ENCODE measurements at places on chromosomes 16 and 17.

DNA sequence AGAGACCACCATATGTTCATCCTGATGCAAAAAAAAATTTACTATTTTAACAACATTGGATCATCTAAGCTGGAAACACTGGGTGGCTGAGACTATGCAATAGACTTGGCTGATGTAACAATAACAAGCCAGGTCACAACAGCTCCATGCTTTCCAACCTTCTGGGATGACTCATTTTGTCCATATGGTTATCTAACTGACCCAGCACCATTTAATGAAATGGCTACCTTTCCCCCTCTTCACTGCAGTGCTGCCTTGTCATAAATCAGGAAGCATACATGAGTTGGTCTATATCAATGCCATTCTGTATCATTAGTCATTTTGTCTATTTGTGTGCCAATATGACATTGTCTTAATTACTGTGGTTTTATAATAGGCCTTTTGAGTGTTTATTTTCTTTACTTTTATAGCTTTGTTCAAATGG, 217.6 kb upstream of the KCNJ16 start:
- no peak for DNase-seq

DNA sequence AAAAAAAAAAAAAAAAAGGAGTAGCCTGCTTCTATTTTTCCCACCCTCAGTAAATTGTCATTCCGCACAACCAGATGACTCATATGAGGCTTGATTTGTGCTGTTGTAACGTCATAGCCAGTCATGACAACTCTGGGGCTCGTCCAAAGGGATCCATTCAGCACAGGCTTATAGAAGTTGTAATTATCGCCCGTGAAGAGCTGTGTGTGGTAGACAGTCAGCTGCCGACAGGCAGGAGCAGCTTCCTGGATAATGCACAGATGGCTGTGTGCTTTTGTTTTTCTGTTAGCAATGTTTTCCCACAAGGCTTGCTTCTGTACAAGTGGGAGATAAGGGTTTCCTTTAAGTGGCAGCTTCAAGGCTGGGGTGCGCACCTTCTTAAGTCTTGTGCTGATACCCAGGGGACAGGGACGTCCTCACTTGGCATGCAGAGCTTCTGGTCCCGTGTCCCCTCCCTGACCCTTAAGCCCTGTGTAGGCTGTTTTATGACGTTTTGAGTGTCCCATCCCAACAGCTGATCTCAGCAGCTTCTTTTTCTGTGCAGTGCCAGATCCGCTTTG, 26.0 kb downstream of the SNX29 start:
- no peak for DNase-seq

DNA sequence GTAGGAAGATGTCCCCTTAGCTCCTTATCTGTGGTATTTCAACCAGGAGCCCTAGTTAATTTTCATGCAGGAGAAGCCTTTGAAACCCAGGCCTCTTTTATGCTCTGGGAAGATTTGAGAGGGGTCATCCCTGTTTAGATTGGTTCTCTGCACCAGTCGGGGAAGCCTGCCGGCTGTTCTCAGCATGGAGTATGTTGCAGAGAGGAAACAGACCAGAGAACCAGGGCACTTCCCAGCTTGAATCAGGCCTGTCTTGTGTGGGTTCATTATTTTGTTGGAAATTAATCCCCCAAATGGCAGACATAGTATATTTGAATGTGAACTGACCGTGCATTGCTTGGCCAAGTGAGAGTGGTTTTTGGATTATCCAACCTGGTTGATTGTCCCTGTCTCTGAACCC, 1082.1 kb upstream of the RBFOX1 start:
- DNase-seq, result no peak

GRCh38 chr17:40022961-40023541, 7.8 kb downstream of the CSF3 start:
- DNase-seq, result no peak

- DNase-seq, result no peak
Observed at GRCh38 chr17:49471089-49471683, 23.9 kb upstream of the NGFR start.

DNA sequence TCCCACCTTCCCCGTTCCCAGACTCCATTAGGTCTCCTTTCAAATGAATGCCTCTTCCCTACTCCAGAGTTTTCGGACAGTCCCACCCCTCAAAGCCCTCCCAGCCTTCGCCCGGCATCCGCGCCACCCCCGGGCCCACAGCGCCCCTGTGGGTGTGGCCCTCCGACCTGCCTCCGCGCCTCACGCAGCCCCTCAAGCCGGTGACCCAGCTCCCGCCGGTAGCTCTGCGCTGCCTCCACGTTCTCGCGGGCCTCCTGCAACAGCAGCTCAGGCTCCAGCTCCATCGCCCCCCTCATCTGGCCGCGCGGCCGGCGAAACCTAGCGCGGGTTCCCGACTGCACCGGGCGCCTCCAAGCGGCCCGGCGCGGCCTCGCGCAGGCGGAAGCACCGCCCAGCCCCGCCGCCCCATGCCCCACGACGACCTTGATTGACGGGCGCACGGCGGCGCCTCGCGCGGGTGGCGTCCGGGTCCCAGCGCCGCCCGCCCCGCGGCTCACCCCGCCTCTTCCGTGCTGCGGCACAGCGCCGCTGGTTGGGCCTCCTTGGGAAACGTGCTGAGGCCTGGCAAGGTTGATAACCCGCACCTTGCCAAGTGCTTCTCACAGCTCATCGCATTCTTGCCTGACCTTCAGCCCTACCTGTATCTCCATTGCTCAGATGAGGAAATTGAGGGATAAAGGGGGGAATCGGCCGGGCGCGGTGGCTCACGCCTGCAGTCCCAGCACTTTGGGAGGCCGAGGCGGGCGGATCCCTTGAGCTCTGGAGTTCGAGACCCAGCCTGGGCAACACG, at the start of gene CRLF3:
Gene CRLF3, minus strand, starts transcription at position 337 of the 790 bp plus-strand sequence. Its CDS starts 41 bp downstream, at position 296.
- DNase-seq, result peak; percentile 96

- no peak for DNase-seq
Observed at GRCh38 chr17:33126086-33126485, 134.4 kb downstream of the SPACA3 start.

- DNase-seq, result peak; percentile 69
Observed at GRCh38 chr17:82320956-82321927, 3.8 kb upstream of the CD7 start.

GRCh38 chr17:27341041-27341471, 47.1 kb downstream of the WSB1 start:
- DNase-seq, result no peak

GRCh38 chr17:43453331-43453812, 30.4 kb upstream of the DHX8 start:
- peak; percentile 6 for DNase-seq

DNA sequence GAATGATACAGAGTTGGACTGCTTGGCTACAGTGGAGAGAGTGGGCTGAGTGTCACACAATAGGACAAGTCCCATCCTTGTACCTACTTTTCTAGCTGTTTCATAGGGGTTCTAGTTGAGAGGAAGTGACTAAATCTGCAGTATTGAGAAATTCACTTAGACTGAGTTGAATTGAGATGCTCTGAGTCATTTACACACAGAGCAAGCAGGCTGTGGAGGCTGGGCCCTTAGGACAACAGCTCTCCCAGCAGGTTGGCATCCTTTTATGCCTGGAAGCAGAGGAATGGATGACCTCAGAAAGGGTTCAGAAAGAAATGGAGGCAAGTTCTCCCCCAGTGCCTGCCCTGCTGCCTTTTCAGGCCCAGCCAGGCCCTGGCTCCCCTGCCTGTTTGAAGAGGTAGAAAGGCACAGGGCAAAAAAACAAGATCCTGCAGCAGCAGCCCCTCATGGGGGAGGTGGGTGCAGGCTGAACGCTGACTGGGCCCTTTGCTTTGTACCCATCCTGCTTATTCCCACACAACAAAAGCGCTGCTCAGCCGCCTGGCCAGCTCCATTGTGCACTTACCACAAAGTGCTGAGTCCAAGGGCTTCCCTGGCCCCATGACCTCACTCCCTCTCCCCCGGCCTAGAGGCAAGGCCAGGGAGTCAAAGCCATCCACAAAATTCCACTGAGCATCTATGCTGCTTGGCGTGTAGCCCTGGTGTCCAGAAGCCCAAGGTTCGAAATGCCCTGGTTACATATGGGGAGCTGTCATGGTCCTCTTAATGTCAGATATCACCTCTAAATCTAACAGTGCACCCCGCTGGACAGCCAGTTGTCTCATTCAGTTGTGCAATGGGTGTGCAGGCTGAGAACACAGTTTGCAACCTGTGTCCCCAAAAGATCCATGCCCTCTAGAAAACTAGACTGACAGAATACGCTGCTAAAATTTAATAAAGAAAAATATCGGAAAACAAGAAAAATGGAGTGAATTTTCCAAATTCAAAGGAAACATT, 5.4 kb upstream of the CRYBA1 start:
- DNase-seq, result peak; percentile 63

- DNase-seq, result no peak
Observed at GRCh38 chr16:66843191-66843590, 1.0 kb upstream of the CA7 start.

- DNase-seq, result no peak
Observed at GRCh38 chr17:9241774-9242496, 220.6 kb downstream of the NTN1 start.

GRCh38 chr17:76682296-76682695, 28.5 kb downstream of the MXRA7 start:
- DNase-seq, result no peak

- no peak for DNase-seq
Observed at GRCh38 chr17:73250851-73251640, 10.6 kb downstream of the CPSF4L start.

DNA sequence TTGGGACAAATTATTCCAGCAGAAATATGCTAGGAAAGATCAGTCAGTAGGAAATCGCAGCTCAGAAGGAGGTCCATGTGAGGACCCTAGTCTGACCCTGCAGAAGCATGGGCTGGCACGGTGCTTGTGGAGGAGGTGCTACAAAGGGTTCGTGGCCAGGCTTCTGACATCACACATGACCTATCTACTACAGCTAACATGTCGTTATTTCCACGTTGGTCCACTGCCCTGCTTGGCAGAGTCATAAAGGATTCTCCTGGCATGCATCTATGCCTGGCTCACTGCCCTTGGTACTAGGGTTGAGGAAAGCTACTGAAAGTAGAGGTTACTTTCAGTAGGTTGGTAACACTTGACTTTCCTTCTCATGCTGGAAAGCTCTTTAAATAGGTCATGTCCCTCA, 118.1 kb upstream of the SHISA6 start:
- DNase-seq, result no peak

DNA sequence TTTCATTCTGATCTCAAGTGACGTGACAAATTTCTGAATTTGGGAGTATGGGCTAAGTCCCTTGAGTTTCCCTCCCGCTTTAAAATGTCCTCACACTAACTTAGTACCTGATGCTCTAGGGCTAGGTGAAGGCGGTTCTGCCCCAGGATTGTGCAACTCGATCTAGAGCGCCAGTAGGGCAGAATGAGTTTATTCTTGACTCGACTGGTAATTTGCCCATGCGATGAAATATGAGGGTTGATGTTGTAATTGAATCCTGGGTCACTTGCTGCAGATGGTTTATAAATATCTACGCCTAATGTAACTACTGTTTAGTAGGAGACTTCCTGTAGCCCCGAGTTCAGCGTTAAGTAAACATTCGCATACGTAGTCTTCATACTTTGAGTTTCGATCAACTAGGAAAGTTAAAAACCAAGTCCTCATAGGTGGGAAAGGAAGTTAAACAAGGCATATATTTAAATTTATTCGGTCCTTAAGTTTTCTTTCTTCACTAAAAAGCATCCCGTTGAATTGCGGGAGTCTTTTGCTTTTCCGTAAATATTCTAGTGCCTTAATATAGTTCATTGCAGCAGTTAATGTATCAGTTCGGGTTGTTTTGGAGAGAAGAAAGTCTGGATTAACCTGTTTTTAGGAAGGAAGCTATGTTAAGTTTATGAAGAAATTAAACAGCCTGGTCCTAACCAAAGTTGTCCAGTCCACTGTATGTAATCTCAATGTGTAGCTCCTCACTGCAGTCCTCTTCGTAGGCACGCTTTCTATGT, 1.6 kb downstream of the CTCF start:
- DNase-seq, result peak; percentile 89

GRCh38 chr17:74569020-74570003, 2.0 kb upstream of the CD300H start:
- no peak for DNase-seq

GRCh38 chr16:11725457-11725856, 17.2 kb downstream of the TXNDC11 start:
- no peak for DNase-seq

DNA sequence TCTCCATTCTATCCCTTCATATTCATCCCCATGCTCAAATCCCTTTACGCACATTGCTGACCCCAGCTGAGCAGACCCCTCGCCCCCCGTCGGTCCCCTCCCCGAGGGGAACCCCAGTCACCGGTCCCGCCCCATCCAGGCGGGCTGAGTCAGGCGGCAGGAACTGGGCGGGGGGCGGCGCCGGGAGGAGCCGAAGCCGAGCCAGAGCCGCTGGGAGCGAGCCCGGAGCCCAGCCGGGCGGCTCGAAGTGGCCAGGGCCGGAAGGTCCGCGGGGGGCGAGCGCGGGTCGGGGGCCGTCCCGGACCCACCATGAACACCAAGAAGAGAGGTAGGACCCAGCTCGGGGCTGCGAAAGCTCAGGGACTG, 8.6 kb downstream of the RIPOR1 start:
- peak; percentile 39 for DNase-seq

DNA sequence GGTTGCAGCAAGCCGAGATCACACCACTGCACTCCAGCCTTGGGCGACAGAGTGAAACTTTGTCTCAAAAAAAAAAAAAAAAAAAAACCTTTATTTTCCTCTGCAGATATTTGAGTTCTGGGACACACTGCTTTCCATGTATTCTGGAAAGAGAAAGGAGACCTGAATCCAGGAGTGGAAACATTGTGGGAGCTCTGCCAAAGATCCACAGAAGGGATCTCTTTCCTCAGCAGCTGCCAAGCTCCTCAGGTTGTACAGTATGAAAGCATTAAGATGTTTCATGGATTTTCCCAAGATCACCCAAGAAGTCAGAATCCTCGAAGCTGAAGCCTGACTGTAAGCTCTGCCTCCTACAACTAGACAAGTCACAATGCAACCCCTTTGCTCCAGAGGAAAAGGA, 13.5 kb downstream of the NPRL3 start:
- no peak for DNase-seq

- no peak for DNase-seq
Observed at GRCh38 chr16:17643935-17644334, 173.2 kb upstream of the XYLT1 start.

DNA sequence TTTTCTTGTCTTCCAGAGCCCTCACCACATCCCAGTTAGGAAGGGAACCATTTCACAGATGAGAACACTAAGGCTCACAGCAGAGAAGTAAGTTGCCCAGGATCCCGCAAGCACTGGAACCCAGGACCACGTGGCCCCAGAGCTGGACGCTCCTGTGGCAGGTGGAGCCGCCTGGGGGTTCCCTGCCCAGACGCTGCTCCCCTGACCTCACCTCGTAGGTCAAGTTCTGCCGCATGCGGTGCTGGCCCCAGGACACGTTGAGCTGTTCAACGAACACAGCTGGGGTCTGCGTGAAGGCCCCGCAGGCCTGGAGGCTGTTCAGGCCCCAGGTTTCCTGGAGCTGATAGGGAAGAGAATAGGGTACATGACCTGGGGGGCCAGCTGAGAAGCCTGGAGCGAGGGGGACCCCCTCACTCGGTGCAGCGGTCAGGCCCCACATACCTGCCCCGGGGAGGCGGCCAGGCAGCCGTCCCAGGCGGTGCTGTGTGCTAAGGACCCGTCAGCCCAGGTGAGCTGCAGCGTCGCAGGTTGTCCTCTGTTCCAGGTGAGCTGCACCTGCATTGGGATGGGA, 54.1 kb downstream of the RMI2 start:
- no peak for DNase-seq

GRCh38 chr16:89190150-89190958, 10.0 kb downstream of the SLC22A31 start:
- DNase-seq, result no peak

- DNase-seq, result no peak
Observed at GRCh38 chr17:75695830-75696271, 25.4 kb upstream of the ITGB4 start.

Measured in Karpas-422 (cell line).